Astrocyte of the hippocampus (primary cell): ENCODE measurements at places on chromosomes 16 and 17.

GRCh38 chr17:16417896-16418684 lies 2.7 kb downstream of the TRPV2 start:
- peak; percentile 75 for DNase-seq

DNA sequence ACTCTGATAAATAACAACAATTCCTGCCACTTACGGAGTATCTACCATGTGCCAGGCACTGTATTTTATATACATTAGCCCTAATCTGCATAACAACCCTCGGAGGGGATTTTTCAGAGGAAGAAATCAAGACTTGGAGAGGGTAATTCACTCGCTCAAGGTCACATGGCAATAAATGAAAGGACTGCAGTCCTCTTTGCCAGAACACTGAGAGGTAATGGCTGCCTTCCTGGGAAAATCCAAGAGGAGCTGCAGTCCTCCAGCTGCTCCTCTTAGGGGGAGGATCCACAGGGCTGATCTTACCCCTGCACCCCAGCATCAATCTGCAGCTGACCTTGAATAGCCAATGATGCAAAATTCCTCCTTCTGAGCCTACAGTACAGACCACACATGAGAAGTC lies 114.1 kb upstream of the RPL38 start:
- DNase-seq, result no peak

DNA sequence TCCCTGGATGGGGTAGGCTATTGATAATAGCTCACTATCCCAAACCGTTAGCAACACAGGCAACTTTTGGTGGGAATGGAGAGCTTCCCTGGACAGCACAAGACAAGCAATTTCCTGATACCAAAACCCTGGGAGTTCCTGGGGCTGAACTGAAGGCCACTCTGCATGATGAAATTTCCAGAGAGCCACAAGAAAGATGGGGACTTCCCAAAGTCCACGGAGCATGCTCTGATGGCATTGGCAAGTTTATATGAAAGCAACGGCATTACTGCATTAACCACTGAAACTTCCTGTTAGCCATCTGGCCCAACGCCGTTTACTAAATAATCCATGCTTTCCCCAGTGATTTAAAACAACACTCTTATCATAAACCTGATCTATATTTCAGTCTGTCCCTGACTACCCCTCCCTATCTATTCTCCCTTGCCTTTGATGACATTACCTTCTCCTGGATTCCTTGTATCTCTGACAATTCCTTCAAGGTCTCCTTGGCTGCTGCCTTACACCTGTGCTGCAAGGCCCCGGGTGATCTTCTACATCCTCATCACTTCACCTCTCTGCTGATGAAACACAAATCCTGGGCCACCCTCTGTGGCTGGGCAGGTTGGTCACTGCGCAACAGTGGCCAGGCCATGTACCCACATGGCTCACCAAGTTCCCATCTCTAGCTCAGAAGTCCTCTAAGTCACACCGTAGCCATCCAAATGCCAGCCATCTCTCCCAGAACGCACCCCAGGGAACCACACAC lies 108.5 kb upstream of the RCVRN start:
- DNase-seq, result no peak

GRCh38 chr17:27442702-27443101 lies 13.5 kb upstream of the KSR1 start:
- no peak for DNase-seq

DNA sequence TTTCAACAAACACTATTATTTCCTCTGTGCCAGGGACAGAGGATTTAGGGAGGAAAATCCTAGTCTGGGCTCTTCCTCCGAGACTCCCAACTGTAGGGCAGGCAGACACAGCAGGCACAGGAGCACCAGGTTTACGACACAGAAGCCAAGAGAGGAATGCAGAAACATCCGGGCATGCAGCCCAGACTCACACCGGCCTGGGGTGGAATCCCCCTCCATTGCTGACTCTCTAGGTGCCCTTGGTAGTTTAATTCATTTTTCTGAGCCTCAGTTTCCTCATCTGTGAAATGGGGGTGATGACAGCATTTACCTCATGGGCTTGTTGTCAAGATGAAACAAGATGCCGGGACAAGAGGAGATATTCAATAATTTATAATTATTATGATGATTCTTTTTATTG lies 14.9 kb downstream of the CA4 start:
- DNase-seq, result no peak

DNA sequence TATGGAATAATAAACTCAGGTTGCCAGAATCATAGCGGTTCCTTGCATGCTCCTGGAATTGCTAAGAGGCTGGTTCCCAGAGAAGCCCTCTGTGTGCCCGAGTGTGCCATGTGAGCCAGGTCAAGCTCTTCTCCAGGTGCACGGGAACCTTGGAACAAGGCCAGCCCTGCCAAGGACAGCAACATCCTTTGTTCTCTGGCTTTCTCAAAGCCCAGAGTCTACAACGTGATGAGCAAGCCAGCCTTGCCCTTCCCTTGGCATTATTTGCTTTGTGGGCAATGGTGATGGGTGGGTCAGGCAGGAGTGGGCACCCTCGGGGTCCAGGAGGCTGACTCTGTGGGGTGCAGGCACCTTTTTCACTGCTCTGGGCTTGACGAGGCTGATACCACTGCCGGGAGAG lies 14.2 kb upstream of the SEC14L1 start:
- no peak for DNase-seq

- DNase-seq, result peak; percentile 57
Measured at GRCh38 chr17:30336369-30337171, 2.7 kb upstream of the TMIGD1 start.

- DNase-seq, result no peak
Measured at GRCh38 chr17:8072729-8073461, 14.6 kb downstream of the ALOX12B start.

- DNase-seq, result peak; percentile 16
Measured at GRCh38 chr16:58970775-58971174, 236.7 kb upstream of the GOT2 start.
